ENCODE measurements at places on chromosomes 2 and 18.

DNA sequence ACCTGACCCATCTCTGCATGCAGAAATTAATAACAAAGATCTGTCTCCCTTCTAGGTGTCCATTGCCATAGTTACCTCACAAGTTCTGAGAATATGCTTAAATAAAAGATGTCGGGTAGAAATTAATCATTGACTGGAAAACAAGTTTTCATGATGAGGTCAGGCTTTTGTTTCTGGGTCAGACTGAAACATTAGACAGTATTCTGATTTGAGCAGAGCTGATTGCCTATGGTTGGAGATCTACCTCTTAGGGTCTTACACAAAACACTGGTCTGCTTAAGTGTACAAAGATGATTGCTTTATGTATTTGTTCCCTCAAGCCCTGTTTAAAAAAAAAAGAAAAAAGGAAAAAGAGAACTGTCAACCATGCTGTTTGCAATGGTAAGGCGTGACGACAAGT is 956.4 kb downstream of the CPS1 start:
- DNase-seq = no peak

GRCh38 chr2:137947728-137948336 is 16.4 kb upstream of the HNMT start:
- peak; percentile 4 for DNase-seq

- no peak for DNase-seq
Measured at GRCh38 chr2:44937688-44938240, 3.7 kb upstream of the SIX3 start.

- no peak for DNase-seq
Measured at GRCh38 chr18:79251021-79251420, 144.7 kb upstream of the NFATC1 start.

- no peak for DNase-seq
Measured at GRCh38 chr2:240814280-240814679, 5.7 kb downstream of the KIF1A start.

- DNase-seq = no peak
Measured at GRCh38 chr2:120719491-120719890, 16.2 kb upstream of the GLI2 start.

DNA sequence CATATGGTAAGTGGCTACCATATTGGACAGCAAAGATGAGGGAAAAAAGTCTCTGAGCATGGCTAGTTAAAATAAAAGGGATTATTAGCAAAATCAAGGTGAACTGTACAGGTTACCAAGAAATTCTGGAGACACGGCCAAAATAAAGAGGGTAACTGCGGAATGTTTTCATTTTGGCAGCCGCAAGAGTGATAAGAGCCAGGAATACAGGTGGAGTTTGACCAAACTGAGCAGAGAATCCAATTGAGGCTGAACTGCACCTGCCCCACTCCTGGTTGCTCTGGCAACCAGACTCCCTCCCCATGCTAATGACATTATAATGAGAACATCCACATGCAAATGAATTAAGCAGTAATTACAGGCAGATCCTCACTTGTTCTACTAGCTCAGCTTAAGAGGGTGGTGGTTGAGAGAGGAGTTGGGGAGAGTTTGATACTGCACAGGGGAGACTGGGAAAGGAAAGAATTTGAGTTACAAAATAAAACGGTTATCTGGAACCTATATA is 18.8 kb upstream of the EPHA4 start:
- DNase-seq = no peak

- no peak for DNase-seq
Measured at GRCh38 chr2:148253685-148254084, 232.8 kb downstream of the MBD5 start.

- DNase-seq = no peak
Measured at GRCh38 chr2:151933266-151933804, 105.1 kb upstream of the ARL5A start.

DNA sequence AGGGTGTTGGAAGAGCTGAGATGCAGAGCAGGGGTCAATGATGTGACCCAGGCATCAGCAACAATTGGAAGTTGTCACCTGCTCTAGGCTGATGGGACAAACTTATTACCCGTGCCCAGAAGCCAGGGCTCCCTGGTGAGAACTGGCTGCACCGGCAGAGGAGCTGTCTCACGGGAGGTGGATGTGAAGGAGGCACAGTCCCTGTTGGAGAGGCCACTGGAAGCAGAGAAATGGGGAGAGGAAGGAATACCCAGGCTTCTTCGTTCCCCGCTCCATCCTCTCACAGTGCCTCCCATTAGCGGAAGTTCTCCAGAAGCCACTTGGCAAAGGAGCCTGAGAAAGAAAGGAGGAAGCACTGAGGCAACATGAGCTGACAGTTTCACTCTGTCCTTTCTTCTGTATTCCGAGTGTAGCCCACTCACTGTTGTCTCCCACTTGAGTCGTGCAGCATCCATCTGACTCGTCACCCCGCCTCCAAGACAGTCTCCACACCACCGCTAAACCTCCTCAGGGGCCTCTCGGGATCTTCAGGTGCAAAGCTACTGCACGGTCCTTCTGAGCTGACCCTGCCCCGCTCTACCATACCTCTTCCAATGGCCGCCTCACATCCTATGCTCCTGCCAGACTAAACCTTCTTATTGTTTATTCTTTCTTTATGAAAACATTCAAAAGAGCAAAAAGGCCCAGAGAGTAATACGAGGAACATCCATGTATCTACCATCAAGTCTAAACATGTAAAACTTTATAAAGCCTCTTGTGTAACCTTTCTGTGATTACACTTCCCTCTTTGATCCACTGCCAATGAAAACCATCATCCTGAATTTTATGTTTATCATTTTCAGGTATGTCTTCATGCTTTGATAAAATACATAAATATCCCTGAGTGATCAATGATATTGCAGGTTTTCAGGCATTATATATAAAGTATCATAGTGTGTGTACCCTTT is 19.1 kb upstream of the AFTPH start:
- DNase-seq = no peak

- peak; percentile 93 for DNase-seq
Measured at GRCh38 chr2:676647-677055, 555 bp downstream of the TMEM18 start.

DNA sequence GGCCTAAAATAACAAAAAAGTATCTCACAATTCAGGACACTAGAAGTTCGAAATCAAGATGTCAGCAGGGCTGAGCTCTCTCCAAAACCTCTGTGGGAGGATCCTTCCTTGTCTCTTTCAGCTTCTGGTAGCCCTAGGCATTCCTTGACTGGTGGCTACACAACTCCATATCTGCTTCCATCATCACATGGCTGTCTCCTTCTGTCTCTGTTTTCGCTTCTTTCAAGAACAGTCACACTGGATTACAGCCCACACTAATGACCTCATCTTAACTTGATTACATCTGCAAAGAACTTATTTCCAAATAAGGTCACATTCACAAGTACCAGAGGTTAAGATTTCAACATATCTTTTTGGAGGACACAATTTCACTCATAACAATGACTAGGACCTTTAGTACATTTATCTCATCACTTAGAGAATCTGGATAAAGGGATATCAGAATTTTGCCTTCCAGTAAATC is 275.2 kb downstream of the IRS1 start:
- DNase-seq = no peak

All from stimulated activated CD4-positive, alpha-beta T cell treated with anti-CD3 and anti-CD28 coated beads, TNF-alpha, amount 100 ng/mL, for 48 hours (primary cell).